ENCODE measurements at places on chromosomes 1 and 21.

DNA sequence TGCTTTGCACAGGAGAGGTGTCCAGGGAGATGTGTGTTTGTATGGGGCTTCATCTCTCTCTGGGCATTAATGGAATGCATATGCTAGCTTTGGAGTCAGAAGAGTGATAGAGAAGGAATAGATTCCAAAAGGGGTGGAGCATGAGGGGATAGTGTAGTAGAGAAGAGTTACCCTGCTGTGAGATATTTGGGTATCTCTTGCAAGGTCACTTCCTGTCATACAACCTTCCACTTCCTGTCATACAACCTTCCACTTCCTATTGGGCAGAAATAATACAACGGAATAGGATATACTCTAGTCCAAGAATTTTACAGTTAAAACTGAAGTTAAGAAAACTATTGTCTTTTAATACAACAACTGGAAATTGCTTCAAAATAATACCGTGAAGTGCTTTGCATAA lies 351.8 kb upstream of the FMN2 start:
- no peak for DNase-seq

DNA sequence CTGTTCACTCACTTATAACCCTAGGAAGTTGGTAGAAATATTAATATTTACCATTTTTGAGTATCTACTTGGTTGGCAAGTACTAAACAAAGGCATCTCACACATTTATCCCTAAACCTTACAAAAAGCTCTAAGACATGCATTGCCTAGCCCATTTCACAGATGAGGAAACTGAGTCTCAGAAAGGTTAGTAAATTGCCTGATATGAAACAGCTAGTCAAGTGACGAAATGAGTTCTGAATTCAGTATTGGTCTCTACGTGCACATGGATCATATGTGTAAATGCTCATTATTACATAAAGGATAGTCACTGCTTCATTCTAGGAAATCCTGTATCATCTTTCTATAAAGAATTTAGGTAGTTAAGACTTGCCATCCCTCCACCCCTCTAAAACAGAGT lies 105.1 kb downstream of the BARHL2 start:
- DNase-seq: no peak

GRCh38 chr1:167630568-167631385 lies 745 bp downstream of the RCSD1 start:
- DNase-seq: no peak

DNA sequence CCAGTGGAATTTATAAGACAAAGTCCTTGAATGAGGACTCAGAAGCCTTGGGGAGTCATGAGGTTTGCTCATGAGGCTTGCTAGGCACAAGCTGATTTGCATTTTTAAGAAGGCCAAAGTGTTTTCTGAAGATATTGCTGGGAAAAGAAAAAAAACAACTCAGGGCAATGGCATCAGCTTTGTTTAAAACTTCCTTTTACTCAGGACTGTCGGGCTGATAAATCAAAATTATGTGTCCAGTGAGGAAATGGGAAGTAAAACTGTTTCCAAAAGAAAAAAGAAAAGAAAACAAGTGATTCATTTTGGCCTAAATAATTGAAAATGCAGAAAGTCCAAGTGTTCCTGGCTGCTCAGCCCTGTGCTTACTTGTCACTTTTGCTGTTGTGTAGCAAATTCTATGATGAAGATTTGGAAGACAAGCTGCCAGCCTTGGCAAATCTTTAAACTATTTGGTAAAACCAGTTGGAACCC lies 282.4 kb downstream of the HLX start:
- DNase-seq: no peak

GRCh38 chr1:7410156-7410555 lies 360.9 kb upstream of the VAMP3 start:
- peak; percentile 2 for DNase-seq
